ENCODE measurements at places on chromosomes 4 and X.

GRCh38 chr4:92307866-92308265 is 4.1 kb downstream of the GRID2 start:
- DNase-seq, result no peak

DNA sequence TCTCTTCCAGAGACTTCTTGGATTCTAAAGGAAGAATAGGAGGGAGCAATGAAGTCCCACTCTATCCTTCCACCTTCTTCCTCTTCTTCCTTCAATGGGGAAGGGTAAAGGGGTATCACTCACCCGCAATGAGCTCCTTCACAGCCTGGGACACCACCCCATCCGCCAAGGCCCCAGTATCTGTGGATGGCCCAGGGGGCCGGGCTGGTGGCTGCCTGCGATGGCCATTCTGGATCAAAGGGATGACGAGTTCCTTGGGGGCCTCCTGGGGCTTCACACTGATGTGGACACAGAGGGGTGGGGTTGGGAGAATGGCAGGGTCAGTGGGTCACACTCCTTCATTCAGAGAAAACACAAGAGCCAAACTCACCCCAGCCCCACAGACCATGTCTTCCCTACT is 1.0 kb downstream of the GPKOW start:
- DNase-seq, result no peak

- DNase-seq, result no peak
Measured at GRCh38 chr4:149266301-149266700, 549.3 kb downstream of the IQCM start.

DNA sequence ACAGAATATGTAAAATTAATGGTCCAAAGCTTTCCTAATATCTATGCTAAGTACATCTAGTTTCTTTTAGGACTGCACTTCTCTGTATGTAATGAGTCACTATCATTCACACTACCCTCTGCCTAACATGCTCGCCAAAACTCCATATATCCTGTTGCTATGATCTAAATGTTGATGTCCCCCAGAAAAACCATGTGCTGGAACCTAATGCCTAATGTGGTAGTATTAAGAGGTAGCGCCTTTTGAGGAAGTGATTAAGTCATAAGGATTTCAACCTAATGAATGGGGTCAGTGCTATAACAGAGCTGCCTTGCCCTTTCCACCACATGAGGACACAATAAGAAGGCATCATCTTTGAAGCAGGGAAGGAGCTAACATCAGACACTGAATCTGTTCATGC is 34.9 kb upstream of the NFKB1 start:
- DNase-seq, result no peak

- no peak for DNase-seq
Measured at GRCh38 chrX:78456909-78457308, 129.5 kb upstream of the CYSLTR1 start.

- peak; percentile 18 for DNase-seq
Measured at GRCh38 chrX:130916636-130917422, 13.8 kb upstream of the ENOX2 start.

- no peak for DNase-seq
Measured at GRCh38 chr4:16329125-16329796, 103.0 kb upstream of the TAPT1 start.

GRCh38 chrX:119573840-119574393 is 446 bp upstream of the UBE2A start:
- peak; percentile 21 for DNase-seq

DNA sequence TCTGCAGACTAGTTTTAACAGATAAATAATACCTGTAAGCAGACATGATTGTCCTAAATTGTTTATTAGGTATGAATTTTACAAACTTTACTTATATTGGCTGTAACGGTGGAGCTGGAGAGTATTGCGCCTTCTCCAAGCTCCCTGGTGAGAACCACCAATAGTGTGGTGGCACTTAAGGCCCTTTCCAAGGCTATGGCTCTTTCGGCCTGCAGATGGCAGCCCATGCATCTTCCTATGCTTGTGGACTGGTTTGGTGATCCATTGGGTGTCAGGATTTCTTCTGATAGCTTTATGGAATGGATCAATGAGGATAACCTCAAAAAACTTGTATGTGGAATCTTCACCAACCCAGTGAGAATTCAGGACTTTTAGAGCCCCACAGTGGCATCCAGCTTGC is 7.8 kb downstream of the LARP1B start:
- DNase-seq, result no peak

DNA sequence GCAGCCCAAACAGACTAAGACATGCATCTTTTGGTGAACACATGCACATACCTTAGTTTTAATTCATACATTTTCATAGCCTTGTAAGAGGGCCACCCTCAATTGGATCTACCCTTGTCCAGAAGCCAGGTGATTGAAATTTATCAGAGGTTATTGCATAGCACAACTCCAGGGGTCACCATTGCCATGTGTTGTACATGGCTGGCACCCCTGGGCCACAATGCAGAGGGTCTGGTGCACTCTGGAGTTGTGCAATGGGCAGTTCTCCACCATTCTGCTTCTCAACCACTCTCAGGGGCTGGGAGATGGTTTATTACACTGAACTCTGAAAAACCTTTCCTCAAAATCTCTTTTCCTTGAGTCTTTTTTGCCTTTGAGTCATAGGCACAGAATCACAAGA is 184.4 kb upstream of the CXorf66 start:
- no peak for DNase-seq

- DNase-seq, result no peak
Measured at GRCh38 chr4:102641793-102642192, 119.0 kb downstream of the MANBA start.

DNA sequence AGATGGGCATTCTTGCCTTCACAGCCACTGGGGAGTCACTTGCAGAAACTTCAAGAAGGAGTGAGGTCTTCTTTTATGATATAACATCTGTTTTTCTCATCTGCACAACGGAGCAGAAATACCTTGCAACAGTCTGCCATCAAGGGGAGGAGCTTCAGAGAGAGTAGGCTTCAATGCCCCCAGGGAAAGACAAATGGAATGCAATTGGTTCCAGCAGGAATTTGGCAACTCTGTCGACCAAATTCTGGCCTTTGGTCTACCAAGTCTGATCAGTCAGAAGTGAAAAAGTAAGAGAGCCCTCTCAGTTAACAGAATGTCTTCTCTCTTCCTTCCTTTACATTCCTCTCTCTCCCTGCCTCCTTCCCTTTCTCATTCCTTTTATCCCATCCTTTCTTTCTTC is 229.3 kb downstream of the IDS start:
- no peak for DNase-seq

- DNase-seq, result no peak
Measured at GRCh38 chr4:177108708-177109107, 201.0 kb upstream of the NEIL3 start.

DNA sequence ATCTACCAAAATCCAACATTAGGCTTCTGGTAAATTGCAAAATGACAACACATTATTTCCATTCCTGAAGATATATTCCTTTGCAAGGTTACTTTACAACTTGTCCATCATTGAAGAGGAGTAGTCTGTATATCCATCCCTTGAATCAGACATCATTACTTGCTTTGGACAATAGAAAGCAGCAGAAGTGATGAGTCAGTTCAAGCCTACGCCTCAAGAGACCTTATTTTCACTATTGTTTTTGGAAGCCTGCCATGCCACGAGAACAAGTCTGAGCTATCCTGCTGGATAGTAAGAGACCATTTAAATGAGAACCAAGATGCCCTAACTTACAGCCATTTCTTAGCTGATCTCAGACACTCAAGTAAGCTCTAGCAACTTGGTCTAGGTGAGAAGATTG is 246.0 kb upstream of the HHIP start:
- no peak for DNase-seq

- no peak for DNase-seq
Measured at GRCh38 chrX:127762663-127763062, 289.5 kb downstream of the ACTRT1 start.

- peak; percentile 68 for DNase-seq
Measured at GRCh38 chr4:2798399-2799223, 5.7 kb downstream of the SH3BP2 start.

- DNase-seq, result peak; percentile 68
Measured at GRCh38 chr4:38160487-38161207, 200.4 kb downstream of the PTTG2 start.

DNA sequence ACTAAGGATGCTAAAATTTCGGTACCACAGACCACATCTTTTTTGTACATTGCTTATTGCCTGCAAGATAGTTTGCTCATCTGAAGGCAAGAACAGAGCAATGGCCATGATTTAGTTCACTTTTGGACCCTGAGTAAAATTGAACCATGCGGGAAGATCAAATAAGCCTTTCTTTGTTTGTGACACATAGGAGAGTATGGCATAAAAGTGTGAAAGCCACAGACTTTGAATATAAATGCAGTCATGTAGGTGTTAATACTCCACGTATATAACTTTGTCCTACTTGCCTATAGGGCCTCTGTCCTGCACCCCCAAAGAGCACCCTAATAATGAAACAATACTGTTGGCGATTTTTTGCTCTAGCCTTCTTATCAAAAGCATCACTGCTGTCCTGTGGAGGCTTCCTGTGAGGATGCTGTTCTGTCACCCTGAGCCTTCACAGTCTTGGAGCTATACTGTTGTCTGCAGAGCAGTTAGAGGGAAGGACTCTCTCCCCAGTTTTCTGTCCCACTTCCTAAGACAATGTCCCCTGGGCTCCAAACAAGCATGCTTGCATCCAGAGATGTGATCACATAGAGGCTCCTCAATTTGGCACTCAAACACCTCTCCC is 10.2 kb upstream of the CXCL13 start:
- no peak for DNase-seq

GRCh38 chr4:96675416-96675815 is 835.5 kb downstream of the PDHA2 start:
- no peak for DNase-seq

DNA sequence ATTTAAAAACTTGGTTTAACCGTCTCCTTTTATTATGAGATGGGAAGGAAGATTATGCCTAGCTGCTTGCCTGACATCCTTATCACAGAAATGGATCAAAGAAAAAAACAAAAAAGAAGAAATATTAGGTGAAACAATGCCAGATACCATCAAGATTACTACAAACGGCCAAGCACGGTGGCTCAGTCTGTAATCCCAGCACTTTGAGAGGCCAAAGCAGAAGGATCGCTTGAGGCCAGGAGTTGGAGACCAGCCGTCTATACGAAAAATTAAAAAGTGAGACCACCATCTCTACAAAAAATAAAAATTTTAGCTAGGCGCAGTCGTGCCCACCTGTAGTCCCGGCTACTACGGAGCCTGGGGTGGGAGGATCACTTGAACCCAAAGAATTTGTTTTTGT is 2.3 kb downstream of the FRYL start:
- DNase-seq, result no peak

GRCh38 chrX:154693394-154693793 is 40.0 kb upstream of the CTAG2 start:
- DNase-seq, result no peak

- DNase-seq, result no peak
Measured at GRCh38 chr4:19675172-19675811, 576.4 kb upstream of the SLIT2 start.
